HTR-8/SVneo (cell line): ENCODE measurements at places on chromosomes 5 and 9.
A peak's percentile ranks its signal among the peaks of the same experiment; 100 is the strongest.

GRCh38 chr5:150648294-150649107, 8.0 kb downstream of the SYNPO start:
- no peak for DNase-seq

GRCh38 chr5:82151204-82151603, 127.0 kb downstream of the RPS23 start:
- no peak for DNase-seq

DNA sequence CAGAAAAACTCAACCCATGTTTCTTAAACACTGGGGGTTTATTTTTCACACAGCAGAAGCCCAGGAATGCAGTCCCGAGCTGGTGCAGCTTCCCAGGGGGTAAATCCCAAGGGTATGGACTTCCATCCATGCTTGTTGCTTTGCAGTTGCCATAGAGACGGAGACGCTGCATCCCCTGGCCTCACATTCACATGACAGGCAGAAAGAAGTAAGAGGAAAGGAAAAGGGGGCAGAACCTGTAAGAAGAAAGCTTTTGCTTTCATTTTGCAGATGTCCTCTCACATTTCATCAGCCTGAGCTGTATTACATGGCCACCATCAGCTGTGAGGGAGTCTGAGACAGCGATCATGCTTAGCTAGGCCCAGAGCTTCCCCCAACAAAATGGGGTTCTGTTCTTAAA, 321.0 kb downstream of the AGTPBP1 start:
- DNase-seq = no peak

DNA sequence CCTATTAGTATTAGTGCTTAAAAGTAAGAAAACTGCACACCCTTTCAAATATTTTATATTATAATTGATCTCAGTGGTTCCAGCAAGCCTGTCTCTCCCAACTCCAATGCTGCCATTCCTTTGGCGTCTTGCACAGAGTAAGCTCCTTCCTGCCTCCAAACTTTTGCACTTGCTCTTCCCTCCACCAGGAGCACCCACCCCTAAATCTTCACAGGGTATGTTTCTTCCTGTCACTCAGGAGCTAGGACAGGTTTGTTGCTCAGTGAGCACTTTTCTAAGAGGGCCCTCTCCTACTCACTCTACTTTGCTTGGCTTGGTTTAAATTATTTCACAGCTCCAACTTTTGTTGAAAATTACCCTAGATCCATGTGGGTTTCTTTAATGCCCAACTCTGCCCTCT, 189.1 kb upstream of the ADRA1B start:
- no peak for DNase-seq

- peak; percentile 68 for DNase-seq
These were observed 24.0 kb downstream of the ZFR start for GRCh38 chr5:32420506-32420905.

DNA sequence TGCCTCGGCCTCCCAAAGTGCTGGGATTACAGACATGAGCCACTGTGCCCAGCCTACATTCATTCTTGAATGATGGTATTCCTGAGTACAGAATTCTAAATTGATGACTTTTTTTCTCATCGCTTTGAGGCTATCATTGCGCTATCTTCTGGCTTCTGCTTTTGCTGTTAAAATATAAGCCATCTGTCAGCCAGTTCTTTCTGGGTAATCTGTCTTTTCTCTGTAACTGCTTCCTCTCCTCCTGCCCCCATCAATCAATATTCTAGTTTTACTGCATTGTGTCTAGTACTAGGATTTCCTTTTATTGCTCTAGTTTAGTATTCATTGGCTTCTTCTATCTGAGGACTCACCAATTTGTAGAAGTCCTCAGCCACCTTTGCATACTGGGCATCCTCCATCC, 89.0 kb downstream of the PLPP1 start:
- DNase-seq = no peak

- DNase-seq = peak; percentile 51
These were observed 39.1 kb upstream of the RANBP6 start for GRCh38 chr9:6054280-6055099.

GRCh38 chr5:143064676-143065075, 294.5 kb downstream of the ARHGAP26 start:
- DNase-seq = no peak

DNA sequence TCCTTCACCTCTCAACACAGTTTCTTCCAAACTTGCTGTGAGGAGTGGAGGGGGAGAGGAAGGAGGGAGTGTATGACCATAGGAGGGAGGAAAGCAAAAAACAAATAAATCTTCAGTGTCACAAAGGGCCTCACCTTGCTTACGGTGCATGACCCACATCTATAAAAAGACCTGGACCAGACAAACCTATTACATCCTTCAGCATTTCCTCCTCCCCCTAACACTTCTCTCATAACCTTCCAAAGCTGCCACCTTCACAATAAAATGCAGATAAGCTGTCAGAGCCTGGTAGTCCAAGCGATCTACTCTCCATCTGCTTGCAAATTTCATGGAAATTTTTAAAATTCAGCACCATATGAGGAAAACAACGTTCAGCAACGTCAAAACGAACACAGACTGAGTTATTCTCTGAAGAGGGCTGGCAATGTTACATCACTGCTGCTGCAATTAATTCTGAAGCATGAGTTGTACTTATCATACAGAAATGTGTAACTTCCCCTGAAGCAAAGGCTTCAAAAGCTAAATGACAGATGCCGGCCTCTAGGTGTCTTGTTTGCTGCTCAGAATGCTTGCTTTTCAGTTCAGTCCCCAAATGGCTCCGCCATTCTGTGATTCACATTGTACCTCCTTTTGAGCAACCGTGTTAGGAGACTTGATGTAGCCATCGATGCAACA, 62.9 kb downstream of the EFNA5 start:
- DNase-seq = no peak
